NCI-H2081 (cell line): ENCODE measurements at places on chromosomes 16 and 17.

DNA sequence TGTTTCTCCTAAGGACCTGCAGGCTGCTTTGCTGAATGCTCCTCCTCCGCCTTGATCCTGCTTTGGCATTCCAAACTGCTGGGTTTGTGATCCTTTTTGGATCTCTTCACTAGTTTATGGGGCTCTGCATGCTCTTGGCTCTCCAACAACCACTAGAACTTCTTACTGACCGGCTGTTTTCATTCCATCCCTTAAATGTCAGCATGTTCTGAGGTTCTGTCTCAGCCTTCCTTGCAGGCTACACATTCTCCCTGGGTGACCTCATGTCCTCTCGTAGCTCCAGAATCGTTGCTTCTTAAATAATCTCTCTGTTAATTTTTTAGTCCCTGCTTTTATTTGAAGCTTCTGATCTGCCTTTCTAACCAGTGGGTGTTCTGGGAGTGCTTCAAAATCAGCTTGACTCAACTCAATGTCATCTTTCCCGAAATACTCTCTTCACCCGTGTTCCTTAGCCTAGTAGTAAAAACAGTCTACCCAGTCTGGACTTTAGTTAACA is 119.0 kb upstream of the HS3ST2 start:
- DNase-seq = no peak

GRCh38 chr16:77273815-77274214 is 74.6 kb downstream of the SYCE1L start:
- DNase-seq = no peak

- DNase-seq = no peak
These were observed 1.4 kb downstream of the NFAT5 start for GRCh38 chr16:69566981-69567680.

GRCh38 chr16:28884045-28884444 is 5.8 kb downstream of the ATP2A1 start:
- no peak for DNase-seq

GRCh38 chr17:59487161-59487873 is 78.1 kb upstream of the DHX40 start:
- DNase-seq = no peak

GRCh38 chr17:354651-355556 is 2.3 kb upstream of the RPH3AL start:
- no peak for DNase-seq

- no peak for DNase-seq
These were observed 4.8 kb downstream of the DNASE1 start for GRCh38 chr16:3659251-3659650.

DNA sequence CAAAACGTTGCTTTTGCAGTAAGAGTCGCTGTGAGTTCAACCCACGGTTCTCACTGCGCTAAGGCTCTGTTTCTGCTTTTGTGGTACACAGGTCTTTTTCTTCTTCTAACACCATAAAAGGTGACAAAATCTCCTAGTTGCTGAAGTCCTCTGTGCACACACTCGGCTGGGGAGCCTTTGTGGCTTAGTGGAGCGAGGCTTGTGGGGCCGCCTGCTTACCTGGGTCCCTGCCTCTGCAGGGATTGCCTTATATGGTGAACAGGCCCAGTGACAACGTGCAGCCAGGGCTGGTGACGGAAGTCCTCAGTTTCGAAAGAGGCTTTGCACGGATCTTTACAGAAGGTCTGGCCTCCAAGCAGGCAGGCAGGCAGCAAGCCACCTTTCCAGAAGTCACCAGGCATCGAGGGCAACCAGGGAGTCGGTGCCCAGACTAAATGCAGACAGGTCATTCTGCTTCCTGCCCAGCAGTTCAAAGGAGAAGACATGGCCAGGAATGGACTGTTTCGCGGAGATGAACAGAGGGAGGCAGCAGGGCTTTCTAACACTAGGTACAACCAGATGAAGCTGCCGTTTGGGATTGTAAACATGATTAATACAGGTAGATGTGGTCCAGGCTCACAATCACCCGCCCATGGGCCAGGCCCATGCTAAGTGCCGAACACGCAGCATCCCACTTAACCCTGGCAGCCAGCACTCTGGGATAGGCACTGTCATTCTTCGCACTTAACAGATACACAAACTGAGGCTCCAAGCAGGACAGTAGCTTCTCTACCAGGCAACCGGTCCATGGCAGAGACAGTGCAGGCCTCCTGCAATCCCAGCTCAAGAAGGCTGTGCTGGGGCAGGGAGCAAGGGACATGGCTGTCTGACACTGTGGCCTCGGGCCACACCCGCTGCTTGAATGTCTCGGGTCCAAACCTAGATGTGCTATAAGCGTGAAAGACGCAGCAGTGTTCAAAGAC is 10.7 kb upstream of the MEAK7 start:
- DNase-seq = no peak

DNA sequence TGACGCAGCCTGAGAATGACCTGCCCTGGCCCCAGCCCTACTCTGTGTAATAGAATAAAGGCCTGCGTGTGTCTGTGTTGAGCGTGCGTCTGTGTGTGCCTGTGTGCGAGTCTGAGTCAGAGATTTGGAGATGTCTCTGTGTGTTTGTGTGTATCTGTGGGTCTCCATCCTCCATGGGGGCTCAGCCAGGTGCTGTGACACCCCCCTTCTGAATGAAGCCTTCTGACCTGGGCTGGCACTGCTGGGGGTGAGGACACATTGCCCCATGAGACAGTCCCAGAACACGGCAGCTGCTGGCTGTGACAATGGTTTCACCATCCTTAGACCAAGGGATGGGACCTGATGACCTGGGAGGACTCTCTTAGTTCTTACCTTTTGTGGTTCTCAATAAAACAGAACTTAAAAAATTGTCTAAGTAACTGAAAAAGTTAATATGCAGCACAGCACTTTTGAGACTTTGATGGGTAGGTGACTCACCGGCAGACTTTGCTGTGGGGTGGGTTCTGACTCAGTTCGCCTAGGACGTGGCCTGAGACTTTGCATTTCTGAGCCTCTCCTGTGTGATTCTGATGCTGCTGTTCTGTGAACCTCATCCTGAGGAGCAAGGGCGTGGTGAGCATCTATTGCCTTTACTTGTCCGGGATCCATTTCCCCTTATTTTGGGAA is 5.7 kb downstream of the LAT start:
- DNase-seq = no peak

- no peak for DNase-seq
These were observed 12.9 kb upstream of the VPS4A start for GRCh38 chr16:69298261-69298660.

DNA sequence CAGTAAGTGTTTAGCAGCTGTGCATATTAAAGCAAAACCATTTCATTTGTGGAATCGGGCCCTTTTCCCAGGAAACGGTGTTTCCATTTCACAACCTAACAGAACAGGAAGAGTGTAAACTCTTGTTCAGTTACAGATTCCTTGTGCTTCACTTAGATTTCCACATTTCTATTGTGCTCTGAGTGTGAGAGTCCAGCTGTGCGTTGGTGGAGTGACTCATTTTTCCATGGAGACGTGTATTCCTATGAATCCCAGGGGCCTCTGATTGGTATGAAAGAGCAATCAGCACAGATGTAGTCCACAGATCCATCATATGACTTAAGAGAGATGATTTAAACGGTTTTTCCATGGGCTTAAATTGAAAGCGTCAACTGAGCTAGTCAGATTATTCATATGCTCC is 13.3 kb upstream of the CAVIN1 start:
- no peak for DNase-seq

- no peak for DNase-seq
These were observed 856 bp downstream of the DNAJA2 start for GRCh38 chr16:46972429-46973206.

- DNase-seq = no peak
These were observed 328.3 kb downstream of the FOXL1 start for GRCh38 chr16:86906623-86907022.

DNA sequence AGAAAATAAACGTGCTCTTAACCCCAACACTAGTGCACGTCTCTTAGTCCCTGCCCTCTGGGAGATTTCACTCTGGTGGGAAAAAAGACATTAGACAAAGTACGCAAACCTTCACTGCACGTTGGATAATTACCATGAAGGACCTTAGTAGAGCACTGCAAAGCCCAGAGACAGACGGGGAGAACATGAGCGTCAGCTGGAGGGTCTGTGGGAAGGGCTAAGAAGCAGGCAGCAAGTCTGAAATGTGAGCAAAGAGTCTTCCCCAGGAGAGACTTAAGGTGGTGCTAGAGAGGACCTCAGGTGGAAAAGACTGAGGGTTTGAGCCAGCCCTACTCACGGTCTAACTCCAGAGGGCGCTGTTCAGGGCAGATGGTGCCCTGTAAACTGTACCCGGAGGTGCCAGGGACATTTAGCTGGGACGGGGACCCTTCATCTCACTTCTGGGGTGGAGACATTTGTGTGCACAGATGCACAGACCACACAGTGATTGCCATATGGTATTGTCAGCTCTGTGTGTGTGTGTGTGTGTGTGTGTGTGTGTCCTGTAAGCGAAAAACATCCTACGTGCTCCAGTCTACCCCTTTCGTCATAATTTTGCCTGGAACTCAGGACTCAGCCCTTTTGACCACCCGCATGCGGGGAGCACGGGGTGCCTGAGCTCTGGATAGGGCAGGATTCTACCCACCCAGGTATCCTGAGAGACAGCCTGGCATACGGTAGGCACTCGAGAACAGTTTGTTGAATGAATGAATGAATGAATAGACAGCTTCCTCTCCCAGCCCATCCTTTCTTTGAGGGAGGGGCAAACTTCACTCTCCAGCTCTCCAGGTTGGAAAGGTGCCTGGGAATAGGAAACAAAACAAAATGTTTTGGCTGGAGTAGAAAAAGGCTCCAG is 10.1 kb upstream of the STAC2 start:
- DNase-seq = peak; percentile 68

DNA sequence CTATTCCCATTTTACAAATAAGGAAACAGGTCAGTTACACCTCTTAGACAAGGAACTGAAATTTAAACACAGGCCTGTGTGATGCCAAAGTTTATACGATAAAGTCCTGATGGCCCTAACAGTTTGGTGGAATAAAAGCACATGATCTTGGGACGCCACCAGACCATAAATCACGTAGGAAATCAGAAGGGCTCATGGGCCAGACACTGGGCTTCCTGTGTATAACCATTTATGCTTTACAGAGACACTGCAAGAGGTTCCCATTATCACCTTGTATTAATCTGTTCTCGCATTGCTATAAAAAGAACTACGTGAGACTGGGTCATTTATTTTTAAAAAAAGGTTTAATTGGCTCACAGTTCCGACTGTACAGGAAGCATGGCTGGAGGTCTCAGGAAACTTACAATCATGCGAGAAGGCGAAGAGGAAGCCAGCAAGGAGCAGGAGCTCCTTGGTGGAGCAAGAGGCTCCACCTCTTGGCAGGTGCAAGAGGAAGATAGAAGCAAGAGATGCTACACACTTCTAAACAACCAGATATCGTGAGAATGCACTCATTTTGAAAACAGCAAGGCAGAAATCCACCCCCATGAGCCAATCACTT is 124.0 kb upstream of the MON1B start:
- no peak for DNase-seq

GRCh38 chr16:75377729-75378386 is 55.4 kb downstream of the CFDP1 start:
- DNase-seq = no peak

DNA sequence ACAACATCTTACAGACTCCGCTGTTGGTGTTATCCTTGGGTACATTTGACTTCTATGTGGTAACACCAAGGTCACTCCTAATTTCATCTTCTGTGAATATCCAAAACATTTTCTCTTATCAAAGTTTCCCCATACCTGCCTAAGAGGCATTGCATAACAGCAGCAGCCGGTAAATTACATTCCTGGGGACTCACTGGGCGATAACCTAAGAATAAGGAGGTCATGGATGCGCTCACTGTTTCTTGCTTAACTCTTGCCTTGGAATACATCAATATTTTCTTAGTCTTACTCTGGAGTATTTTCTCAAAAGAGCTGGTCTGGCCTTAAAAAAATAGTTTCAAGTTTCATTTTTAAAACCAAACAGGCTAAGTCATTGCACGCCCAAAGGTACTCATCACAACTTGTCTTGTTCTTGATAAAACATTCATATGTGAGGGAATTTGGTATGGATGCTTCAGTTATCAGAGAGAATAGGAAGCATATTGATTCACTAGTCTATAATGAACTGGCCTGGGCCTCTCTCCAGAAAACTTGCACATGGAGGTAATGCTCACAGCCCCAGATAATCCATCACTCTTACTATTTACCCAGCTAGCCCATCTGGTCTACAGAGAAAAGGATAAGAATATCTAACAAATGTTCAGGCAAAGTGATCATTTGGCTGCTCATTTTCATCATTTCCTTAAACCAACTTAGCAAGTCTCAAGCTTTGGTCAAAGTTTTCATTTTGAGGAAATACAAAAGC is 235.0 kb upstream of the ERCC4 start:
- DNase-seq = no peak

- no peak for DNase-seq
These were observed 105.8 kb downstream of the GAS7 start for GRCh38 chr17:10092595-10092994.

- no peak for DNase-seq
These were observed 38.9 kb downstream of the KANSL1 start for GRCh38 chr17:46154151-46154816.

DNA sequence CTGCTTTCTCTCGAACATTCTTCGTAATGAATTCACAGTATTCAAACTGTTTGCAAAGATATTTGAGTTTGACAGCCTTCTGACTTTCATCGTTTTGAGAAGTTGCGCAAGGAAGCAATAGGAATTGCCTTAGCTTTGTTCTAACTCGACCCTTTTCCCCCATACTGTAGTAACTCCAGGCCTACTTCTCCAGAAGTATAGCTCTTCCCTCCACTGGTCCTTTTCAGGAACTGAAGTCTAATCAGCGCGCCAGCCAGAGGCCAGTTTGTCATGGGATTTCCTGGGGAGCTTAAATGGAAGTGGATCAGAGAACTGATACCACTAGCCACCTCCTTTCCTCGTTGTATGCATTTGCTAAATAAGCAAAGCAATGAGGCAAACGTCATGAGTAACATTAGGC is 27.9 kb downstream of the CDR2 start:
- DNase-seq = no peak

- no peak for DNase-seq
These were observed 352.5 kb downstream of the FOXL1 start for GRCh38 chr16:86930663-86931373.

DNA sequence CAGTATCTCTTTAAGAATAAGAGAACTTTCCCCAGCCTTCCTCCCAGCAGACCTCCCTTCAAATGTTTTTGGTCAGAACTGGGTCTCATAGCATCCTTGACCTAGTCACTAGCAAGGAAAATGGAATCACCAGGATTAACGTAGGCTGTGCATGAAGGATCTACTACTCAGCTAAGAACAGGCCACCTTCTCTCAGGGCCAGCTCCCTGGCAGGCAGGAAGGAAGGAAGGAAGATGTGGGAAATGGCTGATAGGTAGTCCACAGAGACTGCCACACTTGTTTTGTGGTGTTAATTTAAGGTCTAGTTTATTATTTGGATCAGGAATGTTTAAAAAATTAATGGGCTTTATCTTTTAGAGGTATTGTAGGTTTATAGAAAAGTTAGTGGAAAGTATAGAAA is 136.4 kb downstream of the SPECC1 start:
- DNase-seq = no peak

- DNase-seq = no peak
These were observed 78.0 kb downstream of the KNOP1 start for GRCh38 chr16:19639986-19640421.

DNA sequence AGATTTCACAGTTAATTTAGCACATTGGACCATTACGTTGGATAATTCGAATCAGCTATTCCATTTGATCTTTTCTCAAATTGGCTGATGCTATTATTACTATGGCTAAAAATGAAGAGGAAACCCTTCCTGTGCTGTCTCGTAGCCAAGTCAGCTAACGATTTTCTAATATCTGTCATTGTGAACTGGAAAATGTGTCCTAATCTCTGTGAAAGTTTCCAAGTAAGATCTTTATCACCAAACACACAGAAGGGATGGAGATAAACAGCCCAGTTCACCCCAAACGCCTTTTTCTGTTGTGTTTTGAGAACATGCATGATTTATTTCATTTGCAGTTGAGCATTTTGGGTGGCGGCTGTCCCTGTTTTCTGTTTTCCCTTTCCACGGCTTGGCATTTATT is 312.8 kb downstream of the FOXL1 start:
- DNase-seq = no peak
